ENCODE measurements at places on chromosomes 6 and 20. TPM values are rescaled to one million over a fixed set of nuclear protein-coding genes. Genes with fewer than 3 reads are reported as not detected.

SLC35D3 gene
- not detected for total RNA-seq

DNA sequence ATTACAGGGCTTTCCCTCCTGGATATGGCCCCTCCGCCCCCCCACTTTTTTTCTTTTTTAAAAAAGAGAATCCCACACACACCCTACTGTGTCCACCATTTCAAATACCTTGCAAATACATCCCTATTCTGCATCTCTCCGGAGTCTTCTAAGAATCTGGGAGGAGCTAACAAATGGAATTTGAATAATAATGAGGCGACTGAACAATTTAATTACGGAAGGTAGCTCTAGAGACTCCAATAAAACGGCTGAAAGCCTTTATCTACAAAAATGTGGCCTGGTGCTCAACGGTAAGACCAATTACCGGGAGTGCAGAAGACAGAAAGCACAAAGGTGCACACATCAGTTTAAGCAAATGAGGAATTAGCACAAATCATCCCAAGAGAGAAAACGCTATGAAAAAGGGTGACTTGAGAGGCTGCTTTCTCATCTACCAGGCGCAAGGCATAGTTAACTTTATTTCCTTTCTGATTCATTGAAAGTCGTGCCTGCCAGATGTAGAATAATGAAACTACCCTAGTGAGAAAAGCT is 1.8 kb downstream of the RRAGD start:
- DNase-seq: no peak
- peaks cover 41% of the 10 kb centered on the region for H3K27me3 ChIP-seq
- H3K27ac ChIP-seq: no peak overlapping the region
- H3K4me1 ChIP-seq: peaks cover 21% of the 10 kb centered on the region
- peak overlapping the region; percentile 71 for H3K4me3 ChIP-seq

DNA sequence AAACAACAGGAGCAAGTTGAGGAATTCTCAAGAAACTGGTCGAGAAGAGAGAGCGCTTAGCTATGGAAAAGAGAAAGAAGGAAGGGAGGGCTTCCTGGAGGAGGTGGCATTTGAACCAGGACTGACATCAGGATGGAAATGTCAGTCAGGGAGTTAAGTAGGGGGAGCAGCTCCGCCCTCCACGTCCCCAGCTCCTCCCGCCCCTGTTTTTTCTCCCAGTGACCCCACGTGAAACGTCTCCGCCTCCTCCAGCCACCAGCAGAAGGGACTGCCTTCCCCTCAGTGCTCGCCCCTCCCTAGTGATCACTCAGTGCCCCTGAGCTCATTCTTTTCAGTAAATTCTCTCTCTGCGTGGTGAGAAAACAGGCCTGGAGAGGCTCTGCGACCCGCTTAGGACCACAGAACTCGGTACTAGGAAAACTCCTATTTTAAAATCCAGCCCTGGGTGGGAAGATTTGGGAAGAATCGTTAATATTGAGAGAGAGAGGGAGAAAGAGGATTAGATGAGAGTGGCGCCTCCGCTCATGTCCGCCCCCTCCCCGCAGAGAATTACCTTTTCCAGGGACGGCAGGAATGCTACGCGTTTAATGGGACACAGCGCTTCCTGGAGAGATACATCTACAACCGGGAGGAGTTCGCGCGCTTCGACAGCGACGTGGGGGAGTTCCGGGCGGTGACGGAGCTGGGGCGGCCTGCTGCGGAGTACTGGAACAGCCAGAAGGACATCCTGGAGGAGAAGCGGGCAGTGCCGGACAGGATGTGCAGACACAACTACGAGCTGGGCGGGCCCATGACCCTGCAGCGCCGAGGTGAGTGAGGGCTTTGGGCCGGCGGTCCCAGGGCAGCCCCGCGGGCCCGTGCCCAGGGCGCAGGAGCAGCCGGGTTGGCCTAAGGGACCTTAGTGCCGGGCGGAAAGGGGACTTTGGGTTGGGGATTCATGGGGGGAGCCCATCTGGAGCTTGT is 4.6 kb downstream of the HLA-DPB1 start:
- peaks cover 57% of the 10 kb centered on the region for H3K4me1 ChIP-seq
- H3K27me3 ChIP-seq: no peaks in the 10 kb centered on the region
- no peak for DNase-seq
- no peak overlapping the region for H3K4me3 ChIP-seq
- peaks cover 34% of the 10 kb centered on the region for H3K36me3 ChIP-seq

DNA sequence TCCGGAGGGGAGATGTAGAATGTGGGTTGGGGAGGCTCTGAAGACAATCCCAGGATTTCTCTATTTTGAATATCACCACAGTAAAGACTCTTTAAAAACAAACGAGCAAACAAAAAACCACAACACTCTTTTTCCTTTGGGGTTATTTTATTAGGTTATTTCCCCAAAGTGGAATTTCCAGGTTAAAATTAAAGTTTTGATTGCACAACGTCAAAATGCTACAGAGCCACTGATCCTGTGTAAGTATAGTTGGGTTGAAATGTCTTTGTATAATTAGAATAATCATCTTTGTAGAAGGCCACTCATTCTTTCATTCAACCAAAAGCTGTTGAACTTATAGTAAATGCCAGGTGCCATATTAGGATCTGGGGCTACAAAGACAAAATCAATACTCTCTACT is 19.6 kb upstream of the PIM1 start:
- H3K27ac ChIP-seq: no peak overlapping the region
- DNase-seq: no peak
- no peak overlapping the region for H3K4me3 ChIP-seq
- H3K27me3 ChIP-seq: peaks cover 3% of the 10 kb centered on the region

- no peaks in the 10 kb centered on the region for H3K4me1 ChIP-seq
- H3K27ac ChIP-seq: no peak overlapping the region
These were observed 54.3 kb upstream of the SPACA1 start for GRCh38 chr6:87993356-87993755.

DNA sequence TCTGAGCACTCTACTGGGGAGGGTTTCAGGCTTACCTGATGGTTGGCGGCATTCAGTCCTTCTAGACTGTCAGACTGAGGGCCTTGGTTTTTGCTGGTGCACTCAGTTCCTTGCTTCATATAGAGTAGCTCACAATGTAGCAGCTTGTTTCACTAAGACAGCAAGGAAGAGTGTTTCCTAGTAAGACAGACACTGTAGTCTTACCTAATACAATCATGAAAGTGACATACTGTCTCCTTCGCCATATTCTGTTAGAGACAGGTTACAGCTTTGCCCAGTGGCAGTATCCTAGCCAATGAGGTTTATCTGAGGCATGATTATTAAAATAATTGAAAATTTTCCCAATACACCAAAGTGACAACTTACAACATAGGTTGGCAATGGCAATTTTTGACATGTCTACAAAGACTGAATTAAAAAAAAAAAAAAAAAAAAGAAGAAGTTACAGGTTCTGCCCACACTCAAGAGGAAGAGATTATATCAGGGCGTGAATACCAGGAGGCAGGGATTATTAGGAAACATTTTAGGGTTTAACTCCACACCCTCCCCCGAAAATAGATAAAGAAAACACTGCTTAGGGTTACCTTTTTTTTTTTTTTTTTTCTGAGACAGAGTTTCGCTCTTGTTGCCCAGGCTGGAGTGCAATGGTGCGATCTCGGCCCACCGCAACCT is 66.8 kb downstream of the SCAND1 start:
- no peak overlapping the region for H3K27ac ChIP-seq
- H3K4me1 ChIP-seq: peaks cover 7% of the 10 kb centered on the region
- no peak overlapping the region for H3K4me3 ChIP-seq
- no peaks in the 10 kb centered on the region for H3K27me3 ChIP-seq

DNA sequence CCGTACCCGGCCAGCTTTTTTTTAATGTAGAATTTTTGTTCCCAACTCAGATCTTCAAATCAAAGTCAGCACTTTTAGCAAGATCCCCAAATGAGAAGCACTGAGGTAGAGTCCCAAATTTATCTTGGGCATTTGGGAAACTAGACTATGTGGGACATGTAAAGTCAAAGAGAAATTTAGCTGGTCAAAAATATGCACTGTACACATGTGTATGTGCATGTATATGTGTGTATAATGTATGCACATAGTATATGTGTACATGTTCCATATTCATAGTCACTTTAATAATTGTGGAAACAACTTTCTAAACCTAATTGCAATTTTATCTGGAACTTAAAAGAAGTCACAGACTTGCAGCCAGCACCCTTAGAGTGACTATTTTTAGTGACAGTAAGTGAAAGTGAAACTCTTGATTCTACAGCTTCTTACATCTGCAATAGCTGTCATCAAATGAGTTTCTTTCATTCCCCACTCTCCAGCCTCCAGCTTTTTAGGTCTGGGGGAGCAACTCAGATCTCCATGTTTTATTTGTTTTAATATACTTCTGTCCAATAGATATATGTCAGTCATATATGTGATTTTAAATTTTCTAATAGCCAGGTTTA is 53.6 kb downstream of the CDC40 start:
- no peaks in the 10 kb centered on the region for H3K27me3 ChIP-seq
- H3K4me3 ChIP-seq: no peak overlapping the region
- DNase-seq: no peak
- no peak overlapping the region for H3K27ac ChIP-seq
- peaks cover 16% of the 10 kb centered on the region for H3K36me3 ChIP-seq

GRCh38 chr6:158987657-158988056 is 12.3 kb downstream of the RSPH3 start:
- no peak for DNase-seq
- peaks cover 15% of the 10 kb centered on the region for H3K4me1 ChIP-seq
- no peaks in the 10 kb centered on the region for H3K27me3 ChIP-seq
- no peak overlapping the region for H3K4me3 ChIP-seq

All from activated CD4-positive, alpha-beta memory T cell treated with anti-CD3 and anti-CD28 coated beads, Interleukin-2, amount 10 ng/mL, durations not matched to agents 7 days and 5 days (primary cell).